Thoracic aorta (tissue), 2 donors: ENCODE measurements at places on chromosomes 2 and 18.

- H3K4me1 ChIP-seq: no peaks in the 10 kb centered on the region
- no peaks in the 10 kb centered on the region for H3K36me3 ChIP-seq
- H3K4me3 ChIP-seq: no peak overlapping the region
- H3K27me3 ChIP-seq: no peaks in the 10 kb centered on the region
Measured at GRCh38 chr2:115277366-115277765, 834.9 kb downstream of the DPP10 start.

DNA sequence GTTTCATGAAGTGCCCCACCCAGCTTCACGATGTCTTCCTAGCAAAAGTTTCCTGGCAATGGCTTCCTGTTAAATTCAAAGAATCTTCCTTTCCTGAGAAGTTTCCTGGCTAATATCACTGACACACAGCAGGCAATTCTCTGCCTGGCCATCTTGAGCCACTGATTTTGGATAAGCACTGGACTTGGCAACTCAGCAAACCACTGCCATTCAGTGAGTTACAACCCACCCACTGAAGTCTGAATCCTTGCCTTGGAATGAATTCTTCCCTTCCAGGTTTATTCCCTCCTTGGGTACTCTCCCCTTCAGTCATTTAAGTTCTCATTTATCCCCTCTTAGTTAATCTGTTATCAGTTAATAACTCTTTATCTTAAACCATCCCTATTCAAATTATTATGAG lies 426.0 kb downstream of the MBD2 start:
- DNase-seq: no peak
- no peaks in the 10 kb centered on the region for H3K4me1 ChIP-seq
- H3K4me3 ChIP-seq: no peak overlapping the region
- no peak overlapping the region for H3K27ac ChIP-seq
- no peaks in the 10 kb centered on the region for H3K27me3 ChIP-seq

GRCh38 chr2:42128721-42129486 lies 40.2 kb upstream of the EML4 start:
- H3K4me1 ChIP-seq: peaks cover 16% of the 10 kb centered on the region
- H3K4me3 ChIP-seq: no peak overlapping the region
- no peaks in the 10 kb centered on the region for H3K27me3 ChIP-seq
- no peak for DNase-seq
- no peak overlapping the region for H3K27ac ChIP-seq
- H3K36me3 ChIP-seq: no peaks in the 10 kb centered on the region

GRCh38 chr2:239815671-239816070 lies 209.5 kb downstream of the NDUFA10 start:
- no peaks in the 10 kb centered on the region for H3K27me3 ChIP-seq
- no peaks in the 10 kb centered on the region for H3K36me3 ChIP-seq
- H3K4me1 ChIP-seq: peaks cover 63% of the 10 kb centered on the region
- DNase-seq: no peak

DNA sequence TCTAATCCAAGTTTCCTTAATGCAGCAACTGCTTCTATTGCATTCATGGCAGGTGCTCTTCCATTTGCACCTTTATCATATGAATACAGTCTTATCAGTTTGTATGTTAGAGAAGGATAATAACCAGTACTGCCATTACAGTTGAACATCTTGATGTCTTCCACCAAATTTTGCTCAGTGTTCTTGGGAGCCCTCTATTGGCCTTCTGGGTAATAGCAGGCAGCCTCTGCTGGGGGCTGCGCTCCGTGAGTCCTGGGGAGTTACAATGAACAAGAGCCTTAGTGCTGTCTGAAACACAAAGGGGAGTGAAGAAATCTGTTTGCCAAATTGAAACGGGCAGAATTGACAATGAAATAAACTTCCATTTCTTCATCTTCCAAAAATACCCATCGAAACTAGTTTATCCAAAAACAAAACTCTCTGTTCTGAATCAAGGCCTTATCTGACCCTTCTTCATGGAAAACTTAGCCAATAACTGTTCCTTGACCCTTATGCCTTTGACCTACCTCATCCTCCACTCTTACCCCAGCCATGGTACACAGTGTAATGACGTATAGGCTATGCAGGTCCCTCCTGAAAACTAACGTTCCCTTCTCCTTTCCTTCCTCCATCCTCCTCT lies 79.9 kb downstream of the ALK start:
- no peaks in the 10 kb centered on the region for H3K4me1 ChIP-seq
- no peaks in the 10 kb centered on the region for H3K36me3 ChIP-seq
- no peak overlapping the region for H3K27ac ChIP-seq
- H3K27me3 ChIP-seq: no peaks in the 10 kb centered on the region

DNA sequence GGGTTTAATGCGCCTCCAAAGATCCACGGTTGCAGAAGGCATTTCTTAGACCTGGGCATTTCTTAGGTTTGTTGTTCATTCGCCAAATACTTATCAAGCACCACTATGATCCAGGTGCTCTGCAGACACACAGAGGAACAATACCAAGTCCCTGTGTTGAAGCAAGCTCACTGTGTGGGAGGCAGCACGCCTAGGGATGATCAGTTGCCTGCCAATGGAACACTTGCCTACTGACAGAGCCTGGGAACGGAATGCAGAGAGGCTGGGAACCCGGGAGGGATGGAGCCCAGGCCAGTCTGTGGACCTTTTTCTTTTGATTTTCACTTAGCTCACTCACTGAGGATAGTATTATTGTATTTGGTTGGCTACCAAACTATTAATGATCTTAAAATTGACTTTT lies 1.9 kb upstream of the GRP start:
- no peaks in the 10 kb centered on the region for H3K4me1 ChIP-seq
- no peak for DNase-seq
- H3K36me3 ChIP-seq: no peaks in the 10 kb centered on the region
- no peak overlapping the region for H3K4me3 ChIP-seq
- H3K27ac ChIP-seq: no peak overlapping the region

GRCh38 chr2:33678436-33678835 lies 79.3 kb upstream of the FAM98A start:
- H3K27ac ChIP-seq: no peak overlapping the region
- DNase-seq: no peak
- H3K4me1 ChIP-seq: no peaks in the 10 kb centered on the region
- no peak overlapping the region for H3K4me3 ChIP-seq

- DNase-seq: no peak
- no peaks in the 10 kb centered on the region for H3K4me1 ChIP-seq
- no peaks in the 10 kb centered on the region for H3K27me3 ChIP-seq
- H3K27ac ChIP-seq: no peak overlapping the region
- peaks cover 37% of the 10 kb centered on the region for H3K36me3 ChIP-seq
Measured at GRCh38 chr2:85549826-85550225, 10.9 kb downstream of the MAT2A start.

GRCh38 chr18:58534535-58535301 lies 94.2 kb downstream of the ALPK2 start:
- DNase-seq: no peak
- no peak overlapping the region for H3K4me3 ChIP-seq
- no peaks in the 10 kb centered on the region for H3K36me3 ChIP-seq
- H3K27me3 ChIP-seq: no peaks in the 10 kb centered on the region

GRCh38 chr2:198004173-198004572 lies 199.8 kb downstream of the PLCL1 start:
- no peak overlapping the region for H3K4me3 ChIP-seq
- DNase-seq: no peak
- H3K36me3 ChIP-seq: no peaks in the 10 kb centered on the region
- H3K27me3 ChIP-seq: no peaks in the 10 kb centered on the region

GRCh38 chr2:191691016-191691735 lies 13.2 kb downstream of the NABP1 start:
- H3K36me3 ChIP-seq: no peaks in the 10 kb centered on the region
- no peaks in the 10 kb centered on the region for H3K27me3 ChIP-seq
- peak overlapping the region; percentile 3 for H3K4me3 ChIP-seq
- no peak for DNase-seq
- no peak overlapping the region for H3K27ac ChIP-seq

DNA sequence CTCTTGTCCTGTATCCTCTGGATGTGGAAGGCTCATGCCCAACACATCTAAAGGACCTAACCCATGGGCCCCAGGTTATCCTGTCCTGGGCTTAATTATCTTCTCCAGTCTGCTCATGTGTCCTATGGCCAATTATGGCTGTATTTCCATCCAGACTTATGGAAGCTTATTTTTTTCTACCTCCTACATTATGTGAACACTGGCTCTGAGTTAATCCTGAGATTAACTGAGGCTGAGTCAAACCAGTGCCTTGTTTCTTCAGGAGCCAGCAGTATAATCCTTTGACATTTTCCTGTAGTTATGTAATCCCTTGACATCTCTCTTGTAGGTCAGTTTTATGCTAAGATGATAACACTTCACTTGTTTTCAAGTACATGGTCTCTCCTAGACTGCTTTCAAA lies 213.6 kb downstream of the PMAIP1 start:
- no peak overlapping the region for H3K4me3 ChIP-seq
- H3K27ac ChIP-seq: no peak overlapping the region
- no peaks in the 10 kb centered on the region for H3K27me3 ChIP-seq
- no peaks in the 10 kb centered on the region for H3K4me1 ChIP-seq
- H3K36me3 ChIP-seq: no peaks in the 10 kb centered on the region

DNA sequence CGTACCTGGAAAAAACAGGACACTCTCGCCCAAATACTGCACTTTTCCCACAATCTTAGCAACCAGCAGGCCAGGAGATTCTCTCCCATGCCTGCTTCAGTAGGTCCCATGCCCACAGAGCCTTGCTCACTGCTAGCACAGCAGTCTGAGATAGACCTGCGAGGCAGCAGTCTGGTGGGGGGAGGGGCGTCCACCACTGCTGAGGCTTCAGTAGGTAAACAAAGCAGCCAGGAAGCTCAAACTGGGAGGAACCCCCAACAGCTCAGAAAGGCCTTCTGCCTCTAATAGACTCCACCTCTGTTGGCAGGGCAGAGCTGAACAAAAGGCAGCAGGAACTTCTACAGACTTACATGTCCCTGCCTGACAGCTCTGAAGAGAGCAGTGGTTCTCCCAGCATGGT lies 1202.8 kb upstream of the ACVR2A start:
- H3K27ac ChIP-seq: no peak overlapping the region
- H3K4me3 ChIP-seq: no peak overlapping the region
- no peak for DNase-seq
- H3K27me3 ChIP-seq: no peaks in the 10 kb centered on the region

- no peaks in the 10 kb centered on the region for H3K27me3 ChIP-seq
- H3K4me1 ChIP-seq: no peaks in the 10 kb centered on the region
- no peak overlapping the region for H3K4me3 ChIP-seq
- H3K27ac ChIP-seq: no peak overlapping the region
- DNase-seq: no peak
Measured at GRCh38 chr2:11514904-11515303, 18.9 kb upstream of the GREB1 start.

DNA sequence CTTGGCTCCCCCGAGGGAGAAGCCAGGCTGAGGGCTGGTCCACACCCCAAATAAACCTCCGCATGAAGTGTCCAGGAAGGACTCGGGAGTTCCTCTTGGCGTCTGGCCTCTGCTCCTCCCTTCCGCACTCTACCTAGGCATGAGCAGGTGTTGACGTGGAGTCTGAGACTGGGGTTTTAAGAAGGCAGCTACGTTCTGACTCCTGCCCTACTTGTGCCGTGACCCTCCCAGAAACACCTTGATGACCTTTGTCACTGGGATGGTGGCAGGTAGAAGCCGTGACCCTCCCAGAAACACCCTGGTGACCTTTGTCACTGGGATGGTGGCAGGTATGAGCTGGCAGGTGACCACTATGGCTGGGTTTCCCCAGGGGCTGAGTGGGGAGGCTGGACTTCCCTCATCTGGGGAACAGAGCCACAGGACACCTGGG lies 54.8 kb downstream of the HS6ST1 start:
- H3K4me3 ChIP-seq: no peak overlapping the region
- H3K27me3 ChIP-seq: no peaks in the 10 kb centered on the region
- no peak overlapping the region for H3K27ac ChIP-seq
- no peak for DNase-seq
- peaks cover 3% of the 10 kb centered on the region for H3K4me1 ChIP-seq
- H3K36me3 ChIP-seq: peaks cover 3% of the 10 kb centered on the region

- no peak overlapping the region for H3K27ac ChIP-seq
- H3K36me3 ChIP-seq: no peaks in the 10 kb centered on the region
- no peaks in the 10 kb centered on the region for H3K4me1 ChIP-seq
- no peak for DNase-seq
- no peak overlapping the region for H3K4me3 ChIP-seq
- no peaks in the 10 kb centered on the region for H3K27me3 ChIP-seq
Measured at GRCh38 chr2:133044556-133044955, 374.6 kb upstream of the LYPD1 start.

DNA sequence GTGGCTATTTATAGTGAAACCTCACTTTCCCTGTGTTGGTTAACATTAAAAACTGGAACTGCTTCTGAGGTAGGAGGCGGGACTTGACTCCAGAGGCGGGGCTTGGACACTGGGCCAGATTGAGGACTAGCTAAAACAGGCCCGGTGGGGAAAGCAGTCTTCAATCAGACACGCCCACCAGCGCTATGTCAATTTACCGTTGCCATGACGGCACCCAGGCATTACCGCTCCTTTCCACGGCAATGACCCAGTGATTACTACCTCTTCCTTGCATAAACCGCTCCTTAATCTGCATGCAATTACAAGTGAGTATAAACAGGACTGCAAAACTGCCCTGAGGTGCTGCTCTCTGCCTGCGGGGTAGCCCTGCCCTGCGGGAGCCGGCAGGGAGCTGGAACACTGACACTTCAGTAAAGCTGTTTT lies 35.3 kb downstream of the LRRFIP1 start:
- H3K4me3 ChIP-seq: no peak overlapping the region
- peak; percentile 91 for DNase-seq
- H3K4me1 ChIP-seq: peaks cover 21% of the 10 kb centered on the region
- no peaks in the 10 kb centered on the region for H3K27me3 ChIP-seq

GRCh38 chr2:133331436-133331835 lies 236.8 kb downstream of the NCKAP5 start:
- H3K4me3 ChIP-seq: no peak overlapping the region
- H3K27ac ChIP-seq: no peak overlapping the region
- H3K36me3 ChIP-seq: no peaks in the 10 kb centered on the region
- DNase-seq: no peak

GRCh38 chr2:120771111-120771780 lies 35.6 kb downstream of the GLI2 start:
- H3K27ac ChIP-seq: no peak overlapping the region
- no peak for DNase-seq
- no peak overlapping the region for H3K4me3 ChIP-seq
- no peaks in the 10 kb centered on the region for H3K4me1 ChIP-seq
- H3K27me3 ChIP-seq: no peaks in the 10 kb centered on the region
- H3K36me3 ChIP-seq: no peaks in the 10 kb centered on the region

- peak overlapping the region; percentile 58 for H3K4me3 ChIP-seq
- H3K4me1 ChIP-seq: peaks cover 8% of the 10 kb centered on the region
- no peak for DNase-seq
- no peaks in the 10 kb centered on the region for H3K36me3 ChIP-seq
- peak overlapping the region; percentile 77 for H3K27ac ChIP-seq
- H3K27me3 ChIP-seq: no peaks in the 10 kb centered on the region
Measured at GRCh38 chr2:120893811-120894584, 158.3 kb downstream of the GLI2 start.

GRCh38 chr2:229160984-229161383 lies 110.1 kb downstream of the PID1 start:
- peaks cover 44% of the 10 kb centered on the region for H3K4me1 ChIP-seq
- H3K27ac ChIP-seq: peak overlapping the region; percentile 76
- H3K27me3 ChIP-seq: no peaks in the 10 kb centered on the region
- H3K4me3 ChIP-seq: no peak overlapping the region
- DNase-seq: no peak

- H3K27me3 ChIP-seq: no peaks in the 10 kb centered on the region
- no peak overlapping the region for H3K4me3 ChIP-seq
- no peaks in the 10 kb centered on the region for H3K36me3 ChIP-seq
- DNase-seq: no peak
- no peaks in the 10 kb centered on the region for H3K4me1 ChIP-seq
- H3K27ac ChIP-seq: no peak overlapping the region
Measured at GRCh38 chr18:38756436-38756835, 1190.8 kb upstream of the CELF4 start.
